ENCODE measurements at places on chromosomes 6 and 20. TPM values are rescaled to one million over a fixed set of nuclear protein-coding genes. Genes with fewer than 3 reads are reported as not detected.

GRCh38 chr6:25089442-25089841 lies 153.7 kb upstream of the RIPOR2 start:
- no peak for DNase-seq

- DNase-seq = peak; percentile 75
Observed at GRCh38 chr6:35687658-35688604, 784 bp downstream of the FKBP5 start.

DNA sequence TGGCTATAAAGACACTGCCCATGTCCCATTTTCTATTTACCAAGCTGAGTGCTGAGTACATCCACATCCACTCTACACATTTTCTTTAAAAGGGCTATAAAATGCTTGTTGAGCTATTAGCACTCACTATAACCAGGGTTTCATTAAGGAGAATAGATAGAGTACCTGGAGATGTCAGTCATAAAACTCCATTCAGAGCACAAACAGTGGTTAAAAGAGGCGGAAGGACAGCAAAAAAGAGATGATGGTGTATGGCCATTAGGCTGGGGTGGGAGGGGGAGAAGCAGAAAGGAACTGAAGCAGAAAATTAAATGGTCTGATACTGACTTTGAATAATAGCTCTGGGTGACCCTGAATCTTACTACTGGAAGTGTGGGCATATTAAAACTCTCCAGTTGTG lies 609.9 kb upstream of the MAP3K7 start:
- peak; percentile 17 for DNase-seq

GRCh38 chr6:20200761-20201630 lies 11.3 kb downstream of the MBOAT1 start:
- no peak for DNase-seq

GRCh38 chr6:34132486-34133185 lies 13.3 kb downstream of the GRM4 start:
- DNase-seq = no peak

GRCh38 chr6:53938810-53939209 lies 144.0 kb downstream of the LRRC1 start:
- DNase-seq = no peak

DNA sequence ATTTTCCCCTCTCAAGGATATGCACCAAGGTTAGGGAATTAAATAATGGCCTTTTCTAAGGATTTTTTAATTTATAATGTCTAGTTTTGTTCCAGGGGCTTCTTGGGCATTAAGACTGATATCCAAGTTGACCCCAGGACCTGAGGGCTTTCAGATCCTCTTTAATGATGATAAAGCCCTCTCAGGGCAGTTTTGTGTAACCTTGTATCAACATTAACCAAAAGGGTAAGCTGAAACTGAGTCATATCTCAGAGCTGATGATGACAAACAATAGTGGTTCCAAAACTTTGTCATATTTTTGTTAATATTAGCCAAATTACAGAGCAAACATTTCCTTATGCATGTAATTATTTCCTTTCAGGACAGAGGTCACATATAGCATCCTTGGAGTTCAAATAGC lies 309.4 kb upstream of the MAN1A1 start:
- DNase-seq = no peak

- DNase-seq = no peak
Observed at GRCh38 chr20:17902531-17903083, 66.0 kb downstream of the SNX5 start.

DNA sequence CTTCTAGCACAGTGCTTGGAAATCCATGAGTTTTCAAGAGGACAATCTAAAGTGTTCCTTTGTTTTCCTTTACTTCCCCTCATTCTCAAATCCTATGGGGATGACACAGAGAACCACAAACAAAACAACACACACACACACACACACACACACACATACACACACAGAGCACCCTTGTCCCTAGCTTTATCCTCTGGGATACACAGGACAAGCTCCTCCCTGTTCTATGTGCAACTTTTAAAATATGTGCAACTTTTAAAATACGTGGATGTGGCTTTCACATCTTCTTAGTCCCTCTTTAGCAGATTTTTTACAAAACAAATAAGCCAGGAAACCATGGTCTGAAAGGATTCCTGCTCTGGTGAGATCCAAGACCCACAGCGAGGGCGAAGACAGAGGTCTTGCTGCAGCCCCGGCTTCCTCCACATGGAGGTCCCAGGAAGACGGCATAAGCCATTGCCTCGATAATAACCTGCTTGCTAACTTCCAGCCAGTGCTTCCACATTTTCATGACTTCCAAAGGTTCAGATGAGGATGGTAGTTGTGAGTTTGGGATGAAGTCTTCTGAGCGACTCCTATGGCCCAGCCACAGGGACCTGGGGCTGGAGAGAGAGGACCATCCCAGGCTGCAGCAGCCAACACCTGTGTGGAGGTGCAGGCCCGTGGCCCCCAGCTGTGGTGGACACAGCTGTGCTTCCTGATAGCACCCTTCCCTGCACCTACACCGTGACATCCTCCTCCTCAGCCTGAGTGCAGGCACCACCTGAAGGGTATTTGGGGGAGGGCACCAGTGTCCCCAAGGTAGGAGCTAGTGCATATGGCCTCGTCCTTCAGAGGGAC lies 62.8 kb upstream of the CD93 start:
- DNase-seq = no peak

- no peak for DNase-seq
Observed at GRCh38 chr6:127637830-127638409, 60.9 kb downstream of the C6orf58 start.

- DNase-seq = no peak
Observed at GRCh38 chr6:100658486-100658885, 193.8 kb upstream of the SIM1 start.

DNA sequence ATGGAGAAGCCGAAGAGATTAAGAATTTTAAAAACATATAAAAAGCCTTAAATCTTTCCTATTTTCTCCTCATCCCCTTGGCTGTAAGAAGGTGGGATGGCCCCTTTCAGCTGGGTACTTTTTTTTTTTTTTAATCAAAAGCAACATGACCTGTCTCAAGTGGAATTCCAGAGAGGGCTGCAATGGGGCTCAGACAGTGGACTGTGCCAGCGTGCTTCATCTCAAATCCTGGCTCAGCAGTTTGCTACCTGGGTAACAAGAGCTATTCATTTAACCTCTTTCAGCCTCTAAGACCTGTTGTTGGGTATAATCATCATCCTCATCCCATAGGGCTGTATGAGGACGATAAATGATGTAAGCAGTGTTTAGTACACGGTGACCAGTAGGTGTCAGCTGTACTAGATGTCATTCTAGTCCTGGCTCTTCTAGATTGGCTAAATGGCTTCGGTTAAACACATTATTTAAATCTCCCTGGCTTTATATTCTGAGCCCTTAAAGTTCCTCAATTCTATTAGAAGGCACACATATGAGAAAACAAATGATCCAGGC lies 6.9 kb upstream of the PPP1R3G start:
- DNase-seq = no peak

DNA sequence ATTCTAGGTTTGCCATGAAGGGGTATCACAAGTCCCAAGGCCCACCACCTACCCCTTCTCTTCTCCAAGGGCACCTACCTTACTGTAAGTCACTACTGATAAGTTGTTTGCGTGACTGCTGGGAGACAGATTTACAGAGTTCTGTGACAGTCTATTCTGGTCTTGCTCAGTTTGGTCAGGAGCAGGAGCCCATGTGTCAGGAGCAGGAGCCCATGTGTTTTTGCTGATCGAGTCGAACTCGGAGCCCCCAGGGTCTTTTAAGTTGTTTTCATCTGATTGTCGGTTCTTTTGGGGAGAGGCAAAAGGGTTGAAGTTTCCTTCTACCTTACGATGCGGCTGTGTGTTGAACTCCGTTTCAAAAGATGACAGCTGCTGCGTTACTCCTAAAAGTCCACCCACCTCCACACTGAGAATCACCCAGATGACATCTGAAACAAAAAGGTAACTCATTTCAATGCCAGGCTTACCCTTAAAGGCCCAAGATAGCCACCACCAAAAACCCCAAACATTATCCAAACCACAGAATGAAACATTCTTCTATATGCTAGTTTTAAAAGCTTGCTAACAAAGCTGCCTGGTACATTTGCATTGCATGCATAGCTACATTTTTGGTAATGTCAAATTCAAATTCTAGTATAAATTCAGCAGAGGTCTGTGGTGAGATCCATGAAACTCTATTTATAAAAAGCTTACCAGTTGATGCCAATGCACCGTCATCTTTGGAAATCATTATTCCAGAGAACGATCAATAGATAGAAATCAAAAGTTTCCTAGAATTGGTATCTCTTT lies 50.5 kb upstream of the SPDEF start:
- DNase-seq = no peak

DNA sequence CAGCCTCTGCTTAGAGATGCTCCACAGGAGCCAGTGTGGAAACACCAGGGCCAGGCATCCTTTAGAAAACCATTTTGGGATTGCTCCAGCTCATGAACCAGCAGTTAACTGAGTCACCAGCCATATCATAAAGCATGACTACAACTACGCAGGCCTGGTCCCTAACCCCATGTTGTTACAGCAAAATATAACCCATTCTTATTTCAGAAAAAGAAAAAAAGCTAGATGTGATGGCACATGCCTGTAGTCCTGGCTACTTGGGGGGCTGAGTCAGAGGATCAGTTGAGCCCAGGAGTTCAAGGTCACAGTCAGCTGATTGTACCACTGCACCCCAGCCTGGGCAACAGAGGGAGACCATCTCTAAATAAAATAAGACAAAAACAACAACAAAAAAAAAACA lies 36.8 kb downstream of the C6orf15 start:
- DNase-seq = no peak

DNA sequence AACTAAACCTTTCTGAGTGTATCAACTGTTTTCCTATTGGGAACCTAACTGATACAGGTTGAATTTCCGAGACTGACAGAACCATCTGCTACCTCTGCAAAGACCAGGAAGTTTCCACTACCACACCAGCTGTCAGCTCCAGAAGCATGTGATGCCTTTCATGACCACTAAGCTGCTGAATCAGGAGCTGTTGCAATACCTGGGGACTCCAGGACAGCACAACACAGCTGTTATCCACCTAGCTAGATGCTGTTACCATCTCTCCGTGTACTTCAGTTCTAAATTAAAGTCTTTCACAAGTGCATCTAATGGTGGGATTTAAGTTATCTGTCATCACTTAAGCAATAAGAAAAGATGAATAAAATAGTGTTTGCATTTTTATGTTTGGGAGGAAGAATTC lies 158.2 kb upstream of the IMPG1 start:
- DNase-seq = no peak

DNA sequence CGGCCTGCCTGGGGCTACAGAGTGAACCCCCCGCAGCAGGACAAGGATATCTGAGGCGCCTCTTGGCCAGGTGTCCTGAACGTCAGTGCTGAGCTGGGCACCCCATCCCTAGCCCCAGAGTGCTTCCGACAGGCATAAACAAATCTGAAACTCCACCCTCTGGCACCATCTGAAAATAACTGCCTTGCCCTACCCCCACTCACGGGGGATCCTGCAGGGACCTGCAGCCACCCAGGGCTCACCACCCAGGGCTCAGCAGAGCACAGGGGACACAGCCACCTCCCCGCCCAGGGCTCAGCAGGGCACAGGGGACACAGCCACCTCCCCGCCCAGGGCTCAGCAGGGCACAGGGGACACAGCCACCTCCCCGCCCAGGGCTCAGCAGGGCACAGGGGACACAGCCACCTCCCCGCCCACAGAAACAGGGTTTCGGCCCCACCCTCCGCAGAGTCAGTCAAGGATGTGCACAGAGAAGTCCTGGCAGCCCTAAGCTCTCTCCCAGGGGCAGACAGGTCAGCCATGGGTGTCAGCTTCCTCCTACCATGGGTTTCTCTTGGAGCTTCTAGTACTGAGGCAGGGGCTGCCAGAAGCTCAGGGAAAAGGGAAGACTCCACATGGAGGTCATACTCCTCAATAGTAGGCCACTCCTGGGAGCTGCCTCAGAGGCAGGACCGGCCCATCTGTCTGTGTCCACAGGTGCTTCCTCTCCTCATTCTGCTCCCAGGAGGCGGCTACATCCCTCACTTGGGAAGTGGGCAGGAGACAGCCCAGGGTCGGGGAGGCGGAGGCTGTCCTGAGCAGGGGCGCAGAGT lies 4.6 kb downstream of the UCKL1 start:
- DNase-seq = peak; percentile 81

DNA sequence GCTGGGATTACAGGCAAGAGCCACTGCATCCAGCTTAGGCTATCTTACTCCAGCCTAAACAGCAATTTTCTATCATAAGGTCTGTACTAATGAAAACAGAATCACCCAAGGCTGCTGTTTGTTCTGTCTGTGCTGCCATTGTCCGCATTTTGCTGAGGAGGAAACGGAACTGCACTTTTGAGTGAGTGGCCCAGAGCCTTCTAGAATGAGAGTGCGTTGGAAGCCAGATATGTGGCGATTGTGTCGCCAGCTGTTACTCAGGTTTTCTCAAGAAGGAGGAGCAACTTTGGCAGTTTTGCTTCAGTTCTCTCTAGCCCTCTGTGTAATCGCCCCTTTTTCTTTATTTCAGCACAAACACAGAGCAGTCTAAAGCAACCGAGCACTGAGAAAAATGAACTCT lies 18.3 kb downstream of the PRDM1 start:
- DNase-seq = no peak

DNA sequence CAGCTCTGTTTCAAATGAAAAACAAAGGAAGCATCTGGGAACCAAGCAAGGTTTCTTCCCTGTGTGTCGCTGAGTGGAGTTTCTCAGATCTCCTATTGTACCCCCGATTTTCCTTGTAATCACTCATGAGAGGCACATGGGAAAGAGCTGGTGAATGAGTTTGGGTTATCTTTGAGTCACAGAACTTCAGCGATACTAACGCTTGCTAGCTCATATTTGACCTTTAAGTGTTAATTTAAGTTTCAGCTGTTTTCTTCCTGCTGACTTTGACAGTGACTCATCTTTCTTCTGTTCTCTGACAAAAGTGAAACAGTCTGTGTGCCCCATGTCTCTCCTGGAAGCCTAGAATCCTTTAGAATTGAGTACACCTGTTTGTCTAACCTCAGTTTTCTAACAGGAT lies 261.1 kb upstream of the RGS17 start:
- DNase-seq = no peak

Gene OPRM1
- total RNA-seq = not detected

Gene ACAT2
- total RNA-seq = 20.4 TPM

Gene LRFN2
- total RNA-seq = not detected

Gene DZANK1
- 6.2 TPM for total RNA-seq

Gene MUC21
- not detected for total RNA-seq

Gene NOL4L
- total RNA-seq = 19.4 TPM

Gene ZNF831
- 1.9 TPM for total RNA-seq

Gene SCUBE3
- total RNA-seq = 4.5 TPM

Gene CTCFL
- total RNA-seq = not detected

Gene RIPPLY2
- total RNA-seq = 0.38 TPM

Gene LGSN
- 0.19 TPM for total RNA-seq

Gene CNR1
- 4.8 TPM for total RNA-seq

Gene KIF13A
- 35.9 TPM for total RNA-seq

Gene PTPRT
- total RNA-seq = 0.60 TPM

Gene NKX2-4
- not detected for total RNA-seq
